ENCODE measurements at places on chromosomes 2 and 18.

DNA sequence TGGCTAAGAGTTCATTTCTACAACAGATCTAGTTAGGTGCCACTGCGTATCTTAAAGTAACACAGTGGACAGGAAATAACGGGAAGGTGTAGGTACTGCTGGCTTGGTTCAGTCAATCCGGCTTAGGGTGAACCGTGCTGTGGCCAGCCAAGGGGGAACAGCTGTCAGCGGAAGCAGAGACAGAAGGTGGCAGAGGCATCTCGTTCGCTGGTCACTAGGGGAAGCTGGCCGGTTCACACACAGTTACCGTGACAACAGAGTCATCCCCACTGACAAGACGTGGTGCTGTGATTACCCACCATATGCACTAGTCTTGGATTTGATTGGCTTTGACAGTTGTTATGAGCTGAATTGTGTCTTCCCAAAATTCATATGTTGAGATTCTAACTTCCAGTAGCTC lies 58.8 kb upstream of the HDAC4 start:
- DNase-seq, result no peak

DNA sequence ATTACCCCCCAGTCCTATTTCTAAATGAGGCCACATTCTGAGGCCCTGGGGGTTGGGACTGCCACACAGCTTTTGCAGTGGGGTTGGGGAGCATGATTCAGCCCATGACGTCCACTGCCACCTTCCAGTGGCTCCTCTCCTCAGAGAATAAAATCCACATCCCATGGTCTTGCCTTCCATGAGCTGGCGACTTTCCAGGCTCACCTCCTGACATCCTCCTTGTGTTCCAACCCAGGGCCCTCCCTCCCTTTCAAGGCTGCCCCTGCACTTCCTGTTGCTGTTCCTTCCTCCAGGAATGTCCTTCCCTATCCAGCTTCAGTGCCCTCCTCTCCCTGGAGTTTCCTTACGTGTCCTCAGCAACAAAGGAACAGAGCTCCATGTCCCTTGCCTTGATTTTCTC lies 187.3 kb upstream of the ID2 start:
- no peak for DNase-seq

DNA sequence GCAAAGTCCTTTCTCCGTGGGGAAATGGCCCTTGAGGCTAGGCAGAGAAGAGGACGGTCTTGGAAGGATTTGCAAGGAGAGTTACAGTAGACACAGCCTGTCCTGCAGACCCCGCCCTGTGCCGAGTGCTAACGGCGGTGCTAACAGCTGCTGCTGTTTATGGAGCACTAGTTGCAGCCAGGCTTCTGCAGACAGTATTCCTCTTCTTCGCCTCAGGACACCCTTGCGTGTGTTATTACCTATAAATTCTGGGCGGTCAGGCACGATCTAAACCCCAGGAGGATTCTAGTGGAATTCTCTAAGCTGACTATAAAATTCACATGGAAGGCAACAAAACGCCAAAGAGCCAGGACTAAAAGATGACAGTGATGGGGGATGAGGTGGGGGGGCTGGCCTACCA lies 139.8 kb downstream of the GLI2 start:
- no peak for DNase-seq

- no peak for DNase-seq
Measured at GRCh38 chr2:216765761-216766262, 70.5 kb upstream of the IGFBP5 start.

Data from renal cortex interstitium (tissue), 15 donors.